AG09309 (cell line): ENCODE measurements at places on chromosomes 1 and 21.

GRCh38 chr21:44482581-44483287 is 27.4 kb downstream of the LRRC3 start:
- no peak for DNase-seq

- DNase-seq = no peak
Measured at GRCh38 chr1:226125831-226126230, 60.7 kb downstream of the ACBD3 start.

GRCh38 chr1:228463559-228464455 is 23.4 kb upstream of the RNF187 start:
- DNase-seq = no peak

DNA sequence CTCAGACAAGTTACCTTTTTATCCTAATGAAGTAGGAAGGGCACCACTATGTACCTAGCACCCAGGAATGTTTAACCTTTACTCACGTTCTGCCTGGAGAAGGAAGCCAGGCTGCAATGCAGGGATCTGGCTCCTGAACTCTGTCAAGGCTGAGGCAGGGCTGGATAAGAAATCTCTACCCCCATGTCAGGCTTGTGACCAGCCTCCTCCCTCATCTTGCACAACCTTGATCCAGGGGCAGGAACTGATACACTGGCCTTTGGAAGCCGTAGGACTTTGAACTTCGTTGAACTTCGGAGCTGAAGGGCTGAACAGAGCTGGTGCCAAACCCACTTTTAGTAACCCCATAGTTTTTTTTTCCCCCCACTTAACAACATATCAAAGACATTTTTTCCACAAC is 8.0 kb upstream of the AKR1A1 start:
- no peak for DNase-seq

- DNase-seq = no peak
Measured at GRCh38 chr21:44519346-44520325, 20.4 kb downstream of the KRTAP10-1 start.

- DNase-seq = no peak
Measured at GRCh38 chr1:113783254-113784103, 24.2 kb upstream of the PHTF1 start.

DNA sequence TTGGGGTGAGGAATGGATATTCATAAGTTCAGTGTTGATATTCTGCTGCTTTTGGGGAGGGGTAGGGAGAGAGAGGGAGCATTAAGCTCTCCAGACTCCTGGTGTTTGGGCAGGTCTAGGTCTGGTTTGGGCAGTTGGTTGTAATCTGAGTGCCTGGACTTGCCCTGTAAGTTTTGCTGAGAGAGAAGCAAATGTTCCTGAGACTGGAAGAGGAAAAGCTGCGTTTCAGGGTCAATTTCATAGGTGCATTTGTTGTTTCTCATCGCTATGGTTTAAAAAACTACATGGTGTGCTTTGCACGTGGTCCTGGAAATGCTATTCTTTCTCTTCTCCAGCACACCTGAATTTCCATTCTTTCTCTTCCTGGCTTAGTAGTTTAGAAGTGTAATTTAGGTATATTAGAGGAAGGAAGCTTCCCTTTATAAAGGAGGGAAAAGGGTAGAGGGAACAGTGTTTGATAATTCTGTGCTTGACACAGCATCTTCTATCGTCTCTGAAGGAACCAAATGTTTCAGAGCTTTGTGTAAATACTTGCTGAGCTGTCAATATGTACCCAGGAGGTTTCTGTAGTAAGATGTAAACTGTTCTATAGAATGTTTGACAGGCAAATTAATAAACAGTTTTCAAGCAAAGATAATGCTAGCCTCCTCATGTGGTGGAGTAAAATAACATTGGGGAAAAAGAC is 6.3 kb downstream of the ARID1A start:
- DNase-seq = no peak

DNA sequence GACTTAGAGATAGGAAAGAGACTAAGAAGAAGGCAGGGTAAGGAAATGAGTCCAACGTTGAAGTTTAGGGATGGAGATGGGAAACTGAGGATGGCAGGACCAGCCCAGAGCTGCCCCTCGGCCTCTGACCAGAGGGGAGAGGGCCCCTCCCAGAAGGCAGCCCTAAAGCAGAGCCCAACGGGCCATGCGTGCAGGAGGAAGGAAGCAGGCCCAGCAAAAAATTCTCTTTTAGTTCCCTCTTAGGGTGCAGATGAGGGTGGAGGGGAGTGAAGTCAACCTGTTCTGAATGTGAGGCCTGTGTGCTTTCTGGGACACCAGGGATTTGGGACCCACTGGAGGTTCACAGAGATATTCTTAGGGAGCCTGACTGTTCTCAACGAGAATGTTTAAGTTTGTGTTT is 225.4 kb downstream of the RHOU start:
- DNase-seq = no peak

DNA sequence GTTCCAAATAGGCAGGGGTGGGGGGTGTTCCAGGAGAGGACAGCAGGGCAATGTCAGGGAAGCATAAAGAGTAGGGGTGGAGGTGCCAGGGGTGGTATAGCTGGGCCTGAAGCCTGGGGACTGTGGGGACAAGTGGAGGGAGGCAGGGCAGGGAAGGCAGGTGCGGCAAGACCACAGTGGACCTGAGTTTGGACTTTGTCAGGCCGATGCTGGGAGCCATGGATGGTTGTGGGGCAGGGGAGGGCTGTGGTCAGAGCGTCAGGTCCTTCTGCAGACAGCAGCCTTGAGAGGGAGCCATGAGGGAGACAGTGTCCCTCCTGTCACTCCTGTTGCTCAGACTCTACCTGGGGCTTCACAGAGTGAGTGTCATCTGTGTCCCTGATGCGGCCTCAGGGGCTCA is 320.3 kb downstream of the PTPRU start:
- no peak for DNase-seq

DNA sequence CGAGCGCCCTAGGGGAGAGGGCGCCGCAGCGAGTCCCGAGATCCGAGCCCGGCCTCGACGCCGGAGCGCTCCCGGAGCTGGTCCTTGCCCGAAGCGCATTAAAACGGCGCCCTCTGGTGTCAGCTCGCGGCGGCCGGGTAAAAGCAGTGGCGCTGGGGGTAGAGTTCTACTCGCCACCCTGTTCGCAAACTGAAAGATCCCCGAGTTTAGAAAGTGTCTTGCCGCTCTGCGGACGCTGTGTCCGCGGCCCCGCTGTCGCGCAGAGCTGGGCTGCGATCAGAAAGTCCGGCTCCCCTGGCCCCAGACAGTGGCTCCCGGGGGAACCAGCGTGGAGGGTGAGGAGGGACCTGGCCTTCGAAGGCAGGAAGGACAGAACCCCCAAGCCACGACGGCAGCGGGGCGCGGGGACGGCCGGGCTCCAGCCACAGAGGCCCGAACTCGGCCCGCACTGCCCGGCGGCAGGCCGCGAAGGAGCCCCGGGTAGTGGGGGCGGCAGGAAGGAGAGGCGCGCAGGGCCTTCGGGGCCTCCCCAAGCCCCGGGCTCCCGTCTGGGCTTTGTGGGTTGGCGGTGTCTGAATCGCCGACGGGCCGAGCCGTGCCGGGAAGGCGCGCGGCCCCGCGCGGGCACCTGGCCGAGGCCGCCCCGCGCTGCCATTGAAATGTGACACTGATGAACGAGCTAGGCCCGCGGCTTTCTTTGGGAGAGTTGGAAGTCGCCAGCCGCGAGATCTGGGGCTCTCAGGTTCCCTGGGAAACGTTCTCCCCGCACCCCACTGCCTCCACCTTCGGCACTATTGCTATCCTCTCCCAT is 39.1 kb upstream of the NFIA start:
- DNase-seq = peak; percentile 23

GRCh38 chr1:25253911-25254310 is 6.7 kb upstream of the RSRP1 start:
- DNase-seq = no peak

- DNase-seq = peak; percentile 11
Measured at GRCh38 chr1:97013941-97014340, 292.4 kb downstream of the PTBP2 start.

- peak; percentile 83 for DNase-seq
Measured at GRCh38 chr1:172969611-172970010, 81.1 kb downstream of the TNFSF18 start.

DNA sequence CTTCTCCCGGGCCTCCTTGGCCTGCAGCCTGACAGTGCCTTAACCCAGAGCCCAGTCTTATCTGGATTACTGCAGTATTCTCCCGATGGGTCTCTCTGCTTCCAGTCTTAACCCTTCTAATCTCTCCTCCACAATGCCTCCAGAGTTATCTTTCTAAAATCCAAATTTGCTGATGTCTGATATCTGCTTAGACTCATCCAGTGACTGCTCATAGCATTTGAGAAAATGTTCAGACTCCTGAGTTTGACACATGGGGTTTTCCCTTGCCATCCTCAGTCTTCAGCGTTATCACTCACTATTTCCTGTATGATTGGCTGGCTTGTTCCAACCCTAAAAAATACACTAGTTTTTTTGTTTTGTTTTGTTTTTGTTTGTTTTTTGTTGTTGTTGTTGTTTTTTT is 102.0 kb downstream of the FMN2 start:
- DNase-seq = no peak

DNA sequence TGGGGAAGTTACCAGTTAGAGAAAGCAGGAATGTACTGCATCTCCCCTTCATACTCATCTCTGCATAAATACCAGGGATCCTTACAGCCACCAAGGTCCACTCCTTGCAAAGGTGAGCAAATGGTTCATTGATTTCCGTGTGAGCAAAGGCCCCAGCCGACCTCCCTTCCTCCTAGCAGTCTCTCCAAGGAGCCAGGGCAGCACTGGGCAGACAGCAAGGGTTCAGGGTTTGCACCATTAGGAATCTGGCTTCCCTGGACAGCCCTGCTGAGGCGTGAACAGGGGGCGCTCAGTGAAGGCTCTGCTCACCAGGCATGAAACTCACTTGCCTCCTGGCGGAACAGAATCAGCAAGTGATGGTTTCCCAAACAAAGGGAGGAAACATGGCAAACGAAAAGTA is 65.7 kb downstream of the MRPL37 start:
- DNase-seq = no peak

GRCh38 chr1:52662645-52663313 is 29.8 kb downstream of the SHISAL2A start:
- peak; percentile 43 for DNase-seq

GRCh38 chr1:152866321-152866720 is 6.5 kb downstream of the LCE7A start:
- no peak for DNase-seq

DNA sequence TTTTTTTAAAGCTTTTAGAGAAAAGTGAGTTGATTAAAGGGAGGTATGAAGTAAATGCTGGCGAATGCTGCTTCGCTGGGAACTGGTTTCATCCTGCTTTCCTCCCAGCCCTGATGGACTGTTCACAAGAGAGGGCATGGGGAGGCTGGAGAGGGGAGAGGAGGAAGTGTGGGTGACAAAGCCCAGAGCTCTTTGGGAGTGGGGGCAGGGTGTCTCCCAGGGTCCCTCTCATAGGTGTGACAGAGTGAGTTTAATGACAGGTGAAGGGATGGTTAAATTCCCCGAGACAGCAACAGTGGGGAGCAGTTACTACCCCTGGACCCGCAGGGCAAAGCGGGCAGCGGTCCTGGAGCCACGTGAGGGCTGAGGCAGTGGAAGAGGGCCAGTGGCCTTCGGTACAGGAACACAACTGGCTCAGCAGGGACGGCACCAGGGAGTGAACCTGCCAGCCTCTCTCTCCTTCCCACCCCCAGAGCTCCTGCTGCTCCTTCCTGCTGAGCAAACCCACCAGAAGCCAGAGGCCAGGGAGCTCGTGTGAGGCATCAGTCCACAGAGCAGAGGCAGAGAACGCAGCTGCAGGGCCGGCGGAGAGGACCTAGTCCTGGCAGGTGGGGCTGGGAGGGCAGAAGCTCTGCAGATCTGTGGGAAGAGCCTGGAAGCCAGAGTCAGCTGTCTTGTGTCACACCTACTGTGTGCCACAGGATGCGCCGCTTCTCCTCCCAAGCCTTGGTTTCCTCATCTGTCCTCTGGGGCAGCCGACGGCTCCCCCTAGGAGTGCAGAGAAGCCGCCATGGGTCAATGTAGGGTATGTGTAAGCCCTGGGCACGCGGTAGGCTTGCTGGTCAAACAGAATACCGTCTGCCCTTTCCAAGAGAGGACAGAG is 20.9 kb upstream of the LRP8 start:
- no peak for DNase-seq

- DNase-seq = no peak
Measured at GRCh38 chr1:183806125-183806524, 1.2 kb downstream of the RGL1 start.

DNA sequence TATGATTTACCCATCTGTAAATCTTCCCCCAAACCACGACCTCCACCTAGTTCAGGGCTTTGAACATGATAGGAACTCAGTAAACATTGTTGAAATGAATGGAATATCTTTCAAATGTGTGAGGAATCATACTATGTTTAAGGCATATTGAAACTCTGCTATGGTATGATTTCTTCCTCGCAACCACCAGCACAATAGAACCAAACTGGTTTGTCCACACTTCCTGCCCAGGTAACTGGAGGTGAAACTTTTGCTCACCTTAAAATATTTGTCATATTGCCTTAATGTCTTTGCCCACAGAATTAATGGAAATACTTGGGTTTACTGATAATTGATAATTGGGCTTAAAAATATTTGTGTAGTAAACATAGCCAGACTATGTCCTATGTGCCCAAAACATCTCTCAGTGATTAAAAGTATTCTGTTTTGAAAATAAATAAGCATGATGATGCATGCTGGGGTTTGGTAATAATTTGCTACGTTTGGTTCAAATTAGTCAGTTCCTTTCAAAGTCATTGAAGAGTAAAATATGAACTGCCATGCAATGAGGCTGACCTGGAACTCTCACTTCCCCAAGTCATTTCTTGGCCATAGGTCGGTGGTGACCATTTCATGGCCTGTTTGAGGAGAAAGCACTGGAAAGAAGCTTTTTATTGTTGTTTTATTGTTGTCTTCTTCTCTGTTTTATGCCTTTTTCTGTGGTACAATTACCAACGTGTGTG is 73.3 kb downstream of the TNFSF18 start:
- no peak for DNase-seq

GRCh38 chr1:162389971-162390370 is 8.4 kb downstream of the C1orf226 start:
- DNase-seq = no peak

DNA sequence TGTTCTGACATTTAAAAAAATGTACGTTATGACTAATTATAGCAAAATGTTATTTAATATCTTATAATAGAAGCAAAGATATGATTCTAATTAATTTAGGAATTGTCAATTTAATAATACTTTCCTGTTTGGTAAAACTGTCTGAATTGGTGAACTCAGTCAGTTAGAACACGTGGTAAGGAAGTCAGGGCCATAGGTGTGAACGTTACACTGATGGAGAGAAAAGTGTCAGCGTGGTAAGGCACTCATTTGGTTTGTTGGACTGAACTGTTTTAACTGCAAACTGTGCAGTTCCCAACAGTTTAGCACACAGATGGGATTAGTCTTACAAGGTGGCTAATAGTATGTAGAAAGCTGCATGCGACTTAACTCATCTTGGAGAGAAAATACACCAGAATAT is 102.9 kb downstream of the EPB41 start:
- DNase-seq = no peak

DNA sequence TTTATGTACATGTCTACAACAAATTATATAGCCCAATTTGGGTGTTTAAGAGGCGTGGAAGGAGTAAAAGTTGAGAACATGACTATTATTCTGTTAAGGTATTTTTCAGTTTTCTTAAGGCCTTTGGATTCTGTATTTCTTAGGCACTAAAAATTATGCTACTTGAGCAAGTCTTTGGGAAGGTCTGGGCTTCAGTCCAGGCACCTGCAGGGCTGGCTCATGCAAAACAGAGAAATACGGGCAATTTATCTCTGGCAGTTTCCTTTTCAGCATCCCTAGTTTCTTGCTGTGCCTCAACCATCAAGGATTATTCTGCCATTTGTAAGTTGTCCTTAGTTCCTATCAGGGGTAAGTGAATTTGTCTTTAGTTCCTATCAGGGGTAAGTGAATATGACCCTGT is 358.8 kb upstream of the B3GALT2 start:
- no peak for DNase-seq
